CD4-positive, alpha-beta T cell treated with Interleukin-4 for 1 hour (primary cell): ENCODE measurements at places on chromosomes 13 and 19.

DNA sequence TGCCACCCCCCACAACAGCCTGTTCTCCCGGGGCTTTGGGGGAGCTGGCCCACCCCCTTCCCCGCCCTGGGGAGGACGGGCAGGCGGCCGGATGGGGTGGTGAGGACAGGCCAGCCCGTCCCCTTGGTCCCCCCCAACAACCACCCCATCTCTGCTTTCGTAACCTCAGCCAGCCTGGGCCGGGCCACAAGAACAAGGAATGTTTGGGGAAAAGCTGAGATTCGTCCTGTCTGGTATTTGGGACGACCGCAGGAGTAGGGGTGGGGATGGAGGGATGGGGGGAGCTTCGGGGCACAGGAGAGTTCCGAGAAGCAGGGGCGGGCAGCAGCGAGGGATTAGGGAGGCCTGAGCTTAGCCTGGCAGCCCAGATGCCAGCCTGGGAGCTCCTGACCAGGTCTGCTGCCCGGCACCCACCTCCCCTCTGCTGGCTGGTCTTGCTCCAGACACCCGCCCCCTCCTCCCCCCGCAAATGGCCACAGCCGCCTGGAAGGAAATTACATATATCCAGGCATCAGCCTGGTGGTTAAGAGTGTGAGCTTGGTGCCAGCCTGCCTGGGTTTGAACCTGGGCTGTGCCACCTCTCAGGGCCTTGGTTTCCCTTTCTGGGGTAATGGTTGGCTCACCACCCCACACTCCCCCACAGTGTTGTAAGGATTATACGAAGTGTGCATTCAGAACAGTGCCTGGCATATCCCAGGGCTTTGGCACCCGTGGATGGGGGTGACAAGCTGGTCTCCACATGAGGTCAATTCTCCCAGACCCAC lies at the start of gene PODNL1:
Gene PODNL1 (minus strand): TSS at position 117 of the 764 bp plus-strand sequence. CDS start 236 bp downstream, outside the sequence.
- DNase-seq = no peak

GRCh38 chr13:112849500-112849899 lies 119.5 kb upstream of the MCF2L start:
- no peak for DNase-seq

DNA sequence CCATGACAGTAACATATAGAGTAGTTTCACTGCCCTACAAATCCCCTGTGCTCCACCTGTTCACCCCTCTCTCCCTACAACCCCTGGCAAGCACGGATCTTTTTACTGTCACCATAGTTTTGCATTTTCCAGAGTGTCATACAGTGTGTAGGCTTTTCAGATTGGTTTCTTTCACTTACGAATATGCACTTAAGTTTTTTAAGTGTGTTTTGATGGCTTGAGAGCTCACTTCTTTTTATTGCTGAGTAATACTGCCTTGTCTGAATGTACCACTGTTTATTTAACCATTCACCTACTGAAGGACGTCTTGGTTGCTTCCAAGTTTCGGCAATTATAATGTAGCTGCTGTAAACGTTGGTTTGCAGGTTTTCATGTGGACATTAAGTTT lies 175.1 kb downstream of the ITGBL1 start:
- DNase-seq = no peak

DNA sequence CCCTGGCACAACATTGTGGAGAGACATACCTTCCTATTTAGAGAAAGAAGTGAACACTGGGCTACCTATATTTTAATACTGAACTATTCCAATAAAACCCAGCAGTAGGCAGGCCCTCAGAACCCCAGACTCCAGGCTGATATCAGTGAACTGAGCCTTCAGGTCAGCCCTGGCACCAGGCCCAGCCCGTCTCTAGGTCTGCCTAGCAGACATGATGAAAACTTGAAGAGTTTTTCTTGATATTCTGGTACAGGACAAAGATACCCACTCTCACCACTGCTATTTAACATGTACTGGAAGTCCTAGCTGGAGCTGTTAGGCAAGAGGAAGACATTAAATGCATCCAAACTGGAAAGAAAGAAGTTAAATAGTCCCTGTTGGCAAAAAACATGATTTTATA lies 396.6 kb upstream of the SPRY2 start:
- no peak for DNase-seq

DNA sequence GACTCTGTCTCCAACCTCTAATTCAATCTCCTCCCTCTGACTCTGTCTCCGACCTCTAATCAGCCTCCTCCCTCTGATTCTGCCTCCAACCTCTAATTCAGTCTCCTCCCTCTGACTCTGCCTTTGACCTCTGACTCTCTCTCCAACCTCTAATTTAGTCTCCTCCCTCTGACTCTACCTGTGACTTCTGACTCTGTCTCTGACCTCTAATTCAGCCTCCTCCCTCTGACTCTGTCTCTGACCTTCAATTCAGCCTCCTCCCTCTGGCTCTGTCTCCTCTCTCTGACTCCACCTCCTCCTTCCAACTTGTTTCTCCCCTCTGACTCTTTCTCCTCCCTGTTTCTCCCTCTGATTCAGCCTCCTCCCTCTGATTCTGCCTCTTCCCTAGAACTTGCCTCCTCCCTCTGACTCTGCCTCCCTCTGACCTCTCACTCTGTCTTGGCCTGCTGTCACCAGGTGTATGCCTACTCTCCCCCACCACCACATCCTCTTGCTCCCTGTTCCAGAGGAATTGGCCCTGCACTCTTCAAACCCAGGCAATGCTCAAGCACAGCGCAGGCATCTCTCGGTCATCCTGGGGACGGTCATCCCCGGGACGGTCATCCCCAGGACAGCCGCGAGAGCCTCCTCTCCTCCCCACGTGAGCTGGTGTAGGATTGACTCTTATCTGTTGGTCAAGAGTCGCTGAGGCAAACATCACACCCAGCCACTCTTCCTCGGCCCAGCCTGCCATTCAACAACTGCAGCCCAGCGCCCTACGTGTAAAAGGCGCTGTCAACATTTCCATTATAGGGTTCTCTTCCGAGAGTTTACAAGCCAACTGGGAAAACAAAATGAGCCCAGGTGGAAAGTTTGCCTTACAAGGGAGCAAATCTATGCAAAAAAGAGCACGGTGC lies 60.2 kb downstream of the ZIC5 start:
- no peak for DNase-seq

GRCh38 chr13:113486698-113487097 lies 3.8 kb downstream of the DCUN1D2 start:
- DNase-seq = no peak

- no peak for DNase-seq
These were observed 489.2 kb upstream of the ARGLU1 start for GRCh38 chr13:107057028-107057631.

DNA sequence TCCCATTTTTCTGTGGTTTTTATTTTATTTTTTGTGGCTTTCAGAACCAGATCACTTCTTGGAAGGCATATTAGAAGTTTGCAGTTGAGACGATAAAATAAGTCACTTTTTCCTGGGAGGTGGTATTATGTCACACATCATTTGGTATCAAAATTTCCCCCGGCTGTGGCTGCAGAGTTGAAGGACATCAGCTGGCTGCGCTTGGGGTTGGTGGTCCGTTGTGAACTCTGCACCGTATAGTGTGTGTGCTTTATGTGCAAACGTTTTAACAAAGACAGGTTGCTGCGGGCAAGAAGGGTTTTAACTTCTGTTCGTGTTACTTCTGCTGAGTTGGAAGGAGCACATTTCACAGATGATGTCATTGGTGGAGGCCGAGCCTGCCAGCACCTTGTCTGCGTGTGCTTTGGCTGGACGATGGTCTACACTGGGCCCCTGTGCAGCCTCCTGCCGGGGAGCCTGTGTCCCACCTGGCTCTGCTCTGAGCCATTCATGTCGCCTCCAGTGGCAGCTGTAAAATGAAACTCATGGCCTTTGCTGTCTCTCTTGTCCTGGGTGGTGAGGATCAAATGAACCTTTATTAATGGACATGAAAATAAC lies 9.6 kb downstream of the ATP11A start:
- no peak for DNase-seq

DNA sequence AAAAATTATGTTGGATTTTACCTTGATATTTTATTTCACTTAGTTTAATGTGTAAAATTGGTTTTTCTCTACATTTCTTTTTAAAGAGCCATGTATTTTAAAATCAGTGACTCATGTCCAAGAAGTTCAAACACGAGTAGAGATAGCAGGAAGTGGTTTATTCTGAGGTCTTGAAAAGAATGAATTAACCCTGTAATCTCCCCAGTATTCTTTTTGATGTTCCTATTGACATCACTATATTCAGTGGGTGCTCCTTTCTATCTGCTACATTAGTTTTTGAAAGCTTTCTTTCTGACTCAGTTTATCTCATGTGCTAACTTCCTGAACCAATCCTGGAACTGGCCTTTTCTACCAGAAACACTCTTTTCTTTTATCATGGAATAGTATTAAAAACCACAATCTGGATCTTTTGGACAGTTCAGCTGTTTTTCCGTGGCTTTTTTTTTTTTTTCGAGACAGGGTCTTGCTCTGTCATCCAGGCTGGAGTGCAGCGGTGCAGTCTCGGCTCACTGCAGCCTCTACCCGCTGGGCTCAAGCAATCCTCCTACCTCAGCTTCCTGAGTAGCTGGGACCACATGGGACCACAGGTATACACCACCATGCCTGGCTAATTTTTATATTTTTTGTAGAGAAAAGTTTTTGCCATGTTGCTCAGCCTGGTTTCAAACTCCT lies 114.9 kb downstream of the PCCA start:
- DNase-seq = peak; percentile 51

DNA sequence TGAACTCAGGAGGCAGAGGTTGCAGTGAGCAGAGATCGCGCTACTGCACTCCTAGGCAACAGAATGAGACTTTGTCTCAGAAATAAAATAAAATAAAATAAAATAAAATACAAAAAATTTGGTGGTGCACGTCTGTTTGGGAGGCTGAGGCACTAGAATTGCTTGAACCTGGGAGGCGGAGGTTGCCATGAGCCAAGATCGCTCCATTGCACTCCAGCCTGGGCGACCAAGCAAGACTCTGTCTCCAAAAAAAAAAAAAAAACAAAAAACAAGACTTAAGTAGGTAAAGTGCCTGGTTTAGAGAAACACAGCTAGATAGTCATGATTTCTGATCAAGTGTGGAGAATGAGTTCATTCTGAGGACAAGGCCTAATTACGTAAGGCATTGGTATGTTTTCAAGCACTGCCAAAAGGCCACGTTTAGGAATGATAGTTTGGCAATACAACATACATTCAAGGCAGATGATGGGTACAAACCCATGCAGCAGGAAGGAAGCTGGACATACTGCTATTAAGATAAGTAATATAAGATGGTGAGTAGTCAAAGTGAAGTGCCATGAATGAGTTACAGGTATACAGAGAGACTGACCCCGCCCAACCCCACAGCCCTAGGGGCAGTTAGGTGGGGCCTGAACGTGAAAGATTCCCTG lies 4.8 kb upstream of the UCHL3 start:
- no peak for DNase-seq

DNA sequence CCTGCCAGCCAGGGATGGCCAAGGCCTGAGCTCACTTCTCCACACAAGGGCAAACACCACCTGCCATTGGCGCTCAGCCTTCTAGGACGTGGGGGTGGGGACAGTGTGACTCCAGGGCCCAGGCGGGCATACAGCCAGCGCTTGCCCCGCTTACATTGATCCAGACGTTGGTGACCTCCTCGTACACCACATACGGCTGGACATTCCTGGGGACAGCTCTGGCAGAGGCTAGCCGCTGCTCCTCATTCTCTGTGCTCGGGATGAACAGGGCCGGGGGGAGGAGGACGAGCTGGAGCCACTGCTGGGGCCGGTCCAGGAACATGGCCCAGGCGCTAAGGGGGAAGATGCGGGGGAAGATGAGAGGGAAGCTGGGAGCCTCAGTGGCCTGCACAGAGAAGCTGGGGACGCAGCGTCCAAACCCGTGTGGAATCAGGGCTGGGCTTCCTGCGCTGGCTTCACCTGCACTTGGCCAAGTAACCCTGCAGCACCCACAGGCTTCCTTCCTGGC lies 25.1 kb upstream of the MYDGF start:
- no peak for DNase-seq

GRCh38 chr19:52219611-52220010 lies 29.8 kb downstream of the PPP2R1A start:
- DNase-seq = no peak

DNA sequence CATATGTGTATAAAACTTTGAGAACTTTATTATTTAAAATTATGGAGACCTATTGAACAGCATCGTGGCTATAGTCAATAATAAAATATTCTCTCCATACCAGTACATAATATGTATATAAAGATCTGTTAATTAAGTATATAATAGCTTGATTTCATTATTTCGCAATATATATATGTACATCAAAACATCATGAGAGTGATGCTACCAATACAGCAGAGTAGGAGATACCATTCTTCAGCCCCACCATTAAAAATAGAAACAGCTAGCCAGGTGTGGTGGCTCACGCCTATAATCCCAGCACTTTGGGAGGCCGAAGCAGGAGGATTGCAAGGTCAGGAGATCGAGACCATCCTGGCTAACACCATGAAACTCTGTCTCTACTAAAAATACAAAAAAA lies 1755.3 kb upstream of the SPRY2 start:
- DNase-seq = no peak

- DNase-seq = no peak
These were observed 20.7 kb downstream of the PARP4 start for GRCh38 chr13:24491845-24492244.

DNA sequence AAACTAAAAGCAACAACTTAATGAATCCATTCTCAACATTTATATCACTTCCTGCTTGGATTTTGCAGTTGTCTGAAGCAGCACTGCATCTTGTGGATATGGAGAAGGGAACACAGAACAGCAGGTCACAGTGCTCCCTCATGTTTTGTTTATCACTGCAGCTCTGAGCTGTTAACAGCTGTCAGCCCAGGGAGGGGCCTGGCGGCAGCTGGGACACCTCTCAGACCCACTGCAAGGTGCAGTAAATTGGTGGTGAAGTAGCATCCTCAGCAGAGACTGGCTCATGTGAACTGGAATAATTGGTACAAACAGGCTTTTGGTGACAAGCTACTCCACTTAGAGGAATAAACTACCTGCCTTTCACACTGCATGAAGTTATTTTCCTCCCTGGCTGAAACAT lies 170.4 kb downstream of the LIG4 start:
- no peak for DNase-seq

DNA sequence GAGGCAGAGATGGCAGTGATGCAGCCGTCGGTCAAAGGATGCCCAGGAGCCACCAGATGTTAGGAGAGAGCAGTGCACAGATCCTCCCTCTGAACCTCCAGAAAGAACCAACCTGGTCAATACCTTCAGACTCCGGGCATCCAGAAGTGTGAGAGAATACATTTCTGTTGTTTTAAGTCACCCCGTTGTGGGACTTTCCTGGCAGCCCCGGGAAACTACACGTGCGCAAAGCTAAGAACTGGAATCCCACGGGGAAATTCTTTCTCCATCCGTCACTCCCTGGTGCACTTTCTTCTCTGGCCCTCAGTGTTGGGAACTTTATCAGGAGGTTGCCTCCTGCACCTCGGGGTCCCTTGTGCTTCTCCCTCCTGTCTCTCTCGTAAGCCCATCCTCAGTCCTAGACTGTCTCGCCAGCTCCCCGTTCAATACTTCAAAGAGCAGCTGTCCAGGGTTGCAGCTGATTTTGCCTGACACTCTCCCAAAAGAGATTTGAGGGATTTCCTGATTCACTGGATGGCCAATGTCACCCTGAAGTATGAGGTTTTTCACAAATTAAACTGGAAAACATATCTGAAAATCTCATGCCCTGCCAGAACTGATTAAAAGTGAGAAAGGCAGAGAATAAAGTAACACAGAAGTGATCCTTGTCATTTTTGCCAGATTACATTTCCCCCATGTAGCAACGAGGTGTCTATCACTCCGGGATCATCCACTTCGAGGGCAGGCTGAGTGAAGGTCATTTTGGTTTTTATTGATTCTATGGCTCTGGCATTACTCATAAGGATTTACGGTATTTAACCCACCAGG lies 136.8 kb downstream of the DCT start:
- no peak for DNase-seq

- peak; percentile 74 for DNase-seq
These were observed 33.4 kb downstream of the ZNF45 start for GRCh38 chr19:43901395-43902390.
